ENCODE measurements at places on chromosomes 2 and 18.

DNA sequence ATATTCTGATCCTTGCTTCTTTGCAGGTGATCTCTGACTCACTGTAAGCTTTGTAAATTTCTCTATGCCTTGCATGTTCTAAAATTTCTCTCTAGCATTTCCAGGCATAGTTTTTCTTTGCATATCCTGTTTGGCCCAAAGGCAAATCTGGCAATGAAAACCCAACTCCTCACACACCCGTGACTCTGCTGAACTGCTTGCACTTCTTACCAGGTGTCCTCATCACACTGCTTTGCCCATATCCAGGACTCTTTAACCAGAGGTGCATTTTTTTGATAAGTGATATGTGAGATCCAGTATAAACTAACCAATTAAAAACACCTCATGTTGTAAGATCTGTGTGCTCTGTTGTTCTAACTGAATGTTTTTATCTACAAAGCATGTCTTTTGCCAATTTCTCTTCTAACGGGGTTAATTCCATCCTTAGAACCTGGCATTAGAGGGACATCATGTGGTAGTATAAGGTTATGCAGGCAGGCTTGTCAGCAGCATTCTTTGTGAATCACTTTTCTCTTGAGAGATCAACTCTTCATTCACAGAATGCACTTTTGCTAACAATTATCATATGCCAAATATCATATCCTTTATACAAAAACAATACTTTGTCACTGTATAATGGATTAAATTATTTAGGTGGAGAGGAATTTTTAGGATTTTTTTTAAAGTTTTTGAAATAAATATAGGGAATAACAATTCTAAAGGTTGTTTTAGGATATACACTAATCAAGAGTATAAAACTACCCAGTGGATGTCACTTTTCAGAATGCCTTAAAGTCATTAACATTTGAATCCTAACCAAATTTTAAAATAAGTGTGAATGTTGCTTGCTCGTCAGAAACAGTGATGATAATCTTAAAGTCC is 20.8 kb upstream of the TMX3 start:
- no peak for DNase-seq

DNA sequence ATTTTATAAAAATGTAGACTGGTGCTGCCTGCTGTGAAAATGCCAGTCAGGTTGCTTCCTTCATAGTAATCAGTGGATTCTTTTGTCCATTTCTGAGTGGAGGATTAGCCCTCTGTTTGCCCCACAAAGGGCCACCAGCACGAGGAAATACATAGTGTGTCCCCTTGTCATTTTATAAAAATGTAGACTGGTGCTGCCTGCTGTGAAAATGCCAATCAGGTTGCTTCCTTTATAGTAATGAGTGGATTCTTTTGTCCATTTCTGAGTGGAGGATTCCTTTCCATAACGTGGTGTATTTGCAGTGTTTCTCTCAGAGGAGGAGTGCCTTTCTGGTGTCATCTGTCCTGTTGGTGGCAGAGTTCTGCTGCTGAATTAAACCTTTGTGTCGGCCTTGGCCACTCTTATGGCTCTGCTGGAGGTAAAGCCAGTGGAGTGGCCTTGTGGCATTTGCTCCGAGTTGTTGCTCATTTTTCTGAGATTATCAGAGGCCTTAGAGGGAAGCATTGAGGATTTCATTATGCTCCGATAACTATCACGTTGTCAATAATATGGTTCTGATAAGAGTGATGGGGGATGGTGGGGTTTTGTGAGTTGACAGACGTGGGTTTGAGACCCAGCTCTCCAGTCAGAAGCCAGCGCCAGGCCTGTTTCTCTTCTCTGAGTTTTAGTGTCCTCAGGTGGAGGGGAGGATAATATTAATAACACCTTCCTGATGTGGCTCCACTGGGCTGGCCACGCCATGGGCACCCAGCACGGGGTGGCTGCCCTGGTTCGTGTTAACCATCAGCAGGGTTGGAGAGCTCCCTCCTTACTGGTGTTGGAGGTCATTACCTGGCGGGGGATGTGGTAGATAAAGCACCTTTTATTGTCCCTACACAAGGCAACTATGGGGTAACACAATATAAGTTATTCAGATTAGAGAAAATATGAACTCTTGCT is 96.6 kb downstream of the NEDD4L start:
- no peak for DNase-seq

DNA sequence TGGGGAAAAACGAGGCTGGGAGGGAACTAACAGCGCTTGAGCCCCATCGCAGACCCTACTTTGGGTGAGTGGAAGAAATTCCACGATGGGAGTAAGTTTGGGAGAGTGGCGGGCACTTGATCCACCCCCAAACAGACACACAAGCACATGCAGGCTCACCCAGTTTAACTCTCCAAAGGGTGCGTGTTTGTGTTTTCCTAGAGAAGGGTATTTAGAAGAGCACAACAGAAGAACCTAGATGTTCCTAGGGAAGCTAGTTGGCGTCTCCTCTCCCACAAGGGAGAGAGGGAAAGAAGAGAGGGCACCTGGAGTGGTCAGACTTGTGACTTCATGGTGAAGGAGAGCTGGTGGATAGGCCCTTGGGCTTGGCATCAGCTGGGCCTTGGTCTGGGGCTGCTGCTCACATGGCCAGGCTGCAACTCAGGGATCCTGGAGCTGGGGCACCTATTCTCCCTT is 3.2 kb downstream of the GATA6 start:
- DNase-seq: no peak

- no peak for DNase-seq
Measured at GRCh38 chr2:224689539-224689938, 26.6 kb downstream of the CCDC195 start.
